ENCODE measurements at places on chromosomes 5 and 9.

DNA sequence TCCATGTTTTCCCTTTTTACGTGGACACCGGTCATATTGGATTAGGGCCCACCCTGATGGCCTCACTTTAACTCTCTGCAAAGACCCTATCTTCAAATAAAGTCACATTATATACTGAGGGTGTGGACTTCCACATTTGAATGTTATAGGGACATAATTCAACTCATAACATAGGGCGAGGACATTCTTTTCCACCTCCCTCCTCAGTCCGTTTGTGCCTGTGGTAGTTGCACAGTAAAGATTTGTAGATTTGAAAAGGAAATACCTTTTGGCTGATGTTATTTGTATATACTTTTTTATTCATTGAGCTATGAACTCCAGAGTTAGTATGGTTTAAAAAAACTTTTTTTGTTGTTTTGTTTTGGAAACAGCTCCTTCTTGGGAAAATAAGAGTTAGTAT is 51.0 kb upstream of the DHFR start:
- no peak for DNase-seq

- DNase-seq: no peak
Measured at GRCh38 chr5:14245132-14245925, 102.2 kb downstream of the TRIO start.

- DNase-seq: no peak
Measured at GRCh38 chr5:138583984-138584637, 8.9 kb upstream of the HSPA9 start.

GRCh38 chr5:7169240-7169878 is 226.6 kb upstream of the ADCY2 start:
- DNase-seq: no peak

DNA sequence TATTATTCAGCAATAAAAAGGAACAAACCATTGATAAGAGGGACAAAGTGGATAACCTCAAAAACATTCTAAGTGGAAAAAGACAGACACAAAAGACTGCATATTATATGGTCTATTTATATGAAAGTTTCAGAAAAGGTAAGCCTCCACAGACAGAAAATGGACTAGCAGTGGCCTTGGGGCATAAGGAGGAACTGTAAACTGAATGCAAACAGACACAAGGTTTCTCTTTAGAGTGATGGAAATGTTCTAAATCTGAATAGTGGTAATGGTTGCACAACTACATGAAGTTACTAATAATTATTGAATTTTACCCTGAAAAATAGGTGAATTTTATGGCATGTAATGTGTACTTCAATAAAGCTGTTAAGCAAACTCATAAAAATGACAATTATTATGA is 286.3 kb upstream of the PAPPA start:
- no peak for DNase-seq

GRCh38 chr5:58501778-58502417 is 10.7 kb downstream of the GAPT start:
- no peak for DNase-seq

DNA sequence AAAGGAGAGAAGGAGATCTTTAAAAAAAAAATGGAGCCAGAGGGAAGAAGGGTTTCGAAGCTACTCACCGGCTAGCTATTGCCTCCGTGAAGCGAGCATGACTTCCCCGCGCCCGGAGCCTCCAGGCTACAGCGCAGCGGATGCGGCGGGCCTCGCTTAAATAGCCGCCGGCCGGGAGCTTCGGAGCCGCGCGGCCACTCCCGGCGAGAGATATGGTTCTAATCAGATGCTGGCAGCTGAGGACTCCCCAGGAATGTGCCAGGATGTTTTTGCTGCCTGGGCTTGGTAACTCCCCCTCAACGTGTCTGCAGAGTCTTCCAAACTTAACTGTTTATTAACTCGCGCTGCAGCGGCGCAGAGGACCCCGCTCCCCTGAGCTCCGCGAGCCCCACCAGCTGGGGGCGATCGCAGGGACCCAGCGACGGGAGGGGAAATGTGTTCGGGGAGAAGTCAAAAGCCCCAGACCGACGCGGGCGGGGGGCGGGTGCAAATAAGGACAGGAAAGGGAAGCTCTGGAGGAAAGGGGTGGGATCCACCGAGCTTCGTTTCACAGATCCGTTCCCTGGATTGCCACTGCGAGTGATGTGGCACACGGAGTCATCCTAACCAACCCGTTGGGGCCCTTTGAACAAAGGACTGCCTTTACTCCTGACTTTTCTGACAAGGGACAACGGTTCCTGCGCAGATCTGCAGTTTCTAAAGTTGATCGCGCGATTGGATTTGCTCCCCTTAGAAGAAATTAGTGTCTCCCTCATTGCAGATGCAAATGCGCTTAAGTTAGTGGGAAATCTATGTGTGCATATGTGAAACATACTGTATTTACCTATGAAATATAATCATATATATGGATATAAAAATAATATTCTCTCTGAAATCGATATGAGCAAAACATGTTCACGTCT is at the start of gene DAB2:
DAB2 (minus strand) TSS at position 245 of the 902 bp plus-strand sequence. CDS start 30,660 bp downstream, outside the sequence.
- peak; percentile 64 for DNase-seq

DNA sequence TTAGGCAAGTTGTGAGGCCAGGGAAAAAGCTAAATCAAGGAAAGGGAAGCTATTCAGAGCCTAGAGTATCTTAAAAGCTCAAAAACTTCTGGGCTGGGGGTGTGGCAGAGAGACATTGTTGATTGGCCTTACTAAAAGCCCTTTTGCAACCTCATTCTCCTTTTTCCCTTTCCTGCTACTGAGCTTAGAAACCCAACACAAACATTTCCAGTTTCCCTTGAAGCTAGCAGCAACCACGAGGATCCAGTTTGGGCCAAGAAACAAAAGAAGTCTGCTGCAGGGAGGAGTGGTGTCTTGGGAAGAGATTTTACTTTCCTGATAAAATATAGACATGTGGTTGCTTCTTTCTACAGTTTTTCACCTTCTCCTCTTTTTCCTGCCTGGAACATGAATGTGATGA is 135.5 kb upstream of the KLF9 start:
- no peak for DNase-seq

GRCh38 chr5:100676817-100677631 is 141.8 kb downstream of the FAM174A start:
- no peak for DNase-seq

GRCh38 chr9:98654247-98654646 is 54.5 kb downstream of the GABBR2 start:
- DNase-seq: no peak

DNA sequence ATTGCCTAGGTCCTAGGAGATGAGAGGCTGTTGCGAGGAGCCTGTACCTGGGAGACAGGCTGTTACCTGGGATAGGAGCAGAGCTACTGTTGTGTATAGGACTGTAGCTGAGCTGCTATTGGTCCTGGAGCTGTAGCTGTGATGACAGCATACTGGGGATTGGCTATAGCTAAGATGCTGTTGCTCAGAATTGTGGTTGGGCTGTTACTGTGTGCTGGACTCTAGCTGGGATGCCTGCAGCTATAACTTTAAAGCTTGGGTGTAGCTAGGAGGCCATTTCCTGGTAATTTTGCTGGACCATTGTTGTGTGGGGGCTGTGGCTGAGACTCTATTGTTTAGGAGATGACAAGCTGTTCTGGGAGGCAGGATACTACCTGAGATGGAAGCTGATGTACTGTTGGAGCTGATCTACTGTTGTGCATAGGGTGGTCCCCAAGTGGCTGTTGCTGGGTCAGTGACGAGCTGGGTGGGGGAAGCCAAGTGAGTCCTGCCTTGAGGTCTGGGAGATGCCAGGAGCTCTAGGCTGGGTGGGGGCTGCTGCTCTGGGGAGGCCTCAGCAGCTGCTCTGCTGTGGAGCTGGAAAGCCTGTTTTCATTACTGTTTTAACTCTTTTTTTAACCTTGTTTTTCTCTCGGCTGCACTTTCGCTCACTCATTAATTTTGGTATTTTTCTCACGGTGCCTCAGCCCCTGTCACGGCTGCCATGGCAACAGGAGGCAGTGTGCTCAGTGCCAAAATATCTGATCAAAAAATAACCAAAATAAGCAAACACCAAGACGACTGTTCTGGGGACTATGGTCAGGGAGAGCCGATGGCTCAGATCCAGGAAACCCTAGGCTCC is 3.0 kb upstream of the PCDH1 start:
- no peak for DNase-seq

DNA sequence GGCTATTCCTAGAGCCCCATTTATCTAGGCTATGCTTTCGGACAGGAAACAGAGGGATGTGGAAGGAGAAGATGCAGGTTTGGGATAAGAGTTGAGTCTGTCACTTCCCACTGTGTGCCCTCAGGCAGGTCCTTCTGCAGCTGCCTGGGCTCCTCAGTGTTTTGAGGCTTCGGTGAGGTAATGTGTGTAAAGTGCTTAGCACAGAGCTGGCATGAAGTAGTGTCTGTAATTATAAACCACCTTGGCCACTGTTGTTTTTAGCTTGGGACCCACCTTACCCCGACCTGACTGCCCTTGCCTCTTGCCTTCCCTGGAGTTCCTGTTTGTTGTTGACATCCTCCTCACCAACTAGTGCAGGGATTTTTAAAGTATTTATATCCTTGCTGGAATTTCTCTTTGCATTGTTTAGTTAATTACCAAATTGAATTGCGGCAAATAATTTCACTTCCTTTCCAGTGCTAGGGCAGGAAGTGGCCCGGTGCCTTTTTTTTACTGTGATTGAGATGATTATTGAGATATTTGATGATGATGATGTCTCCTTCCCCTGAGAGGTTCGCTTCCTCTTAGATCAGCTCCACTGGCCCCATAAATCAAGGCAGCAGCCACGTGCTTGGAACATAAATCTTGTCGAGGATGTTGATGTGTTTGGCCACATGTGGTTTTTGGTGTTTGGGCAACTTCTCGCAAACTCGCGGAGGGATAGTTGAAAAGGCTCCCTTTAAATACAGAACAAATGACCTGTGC is 38.3 kb upstream of the DAB2IP start:
- DNase-seq: no peak

DNA sequence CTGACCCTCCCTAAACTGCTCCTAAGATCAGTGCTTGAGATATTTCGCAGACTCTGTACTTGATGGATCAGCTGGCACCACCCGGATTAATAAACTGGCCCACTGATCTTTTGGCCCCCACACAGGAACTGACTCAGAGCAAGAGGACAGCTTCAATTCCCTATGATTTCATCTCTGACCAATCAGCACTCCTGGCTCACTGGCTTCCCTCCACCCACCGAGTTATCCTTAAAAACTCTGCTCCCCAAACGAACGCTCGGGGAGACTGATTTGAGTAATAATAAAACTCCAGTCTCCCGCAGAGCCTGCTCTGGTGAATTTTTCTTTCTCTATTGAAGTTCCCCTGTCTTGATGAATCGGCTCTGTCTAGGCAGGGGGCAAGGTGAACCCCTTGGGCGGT is 36.5 kb upstream of the CD180 start:
- no peak for DNase-seq

Measured in omental fat pad (tissue), 4 donors.